ENCODE measurements at places on chromosomes 1 and 21. TPM values are rescaled to one million over a fixed set of nuclear protein-coding genes. Genes with fewer than 3 reads are reported as not detected.

GRCh38 chr1:197944485-197944884, 27.3 kb downstream of the LHX9 start:
- DNase-seq: no peak

DNA sequence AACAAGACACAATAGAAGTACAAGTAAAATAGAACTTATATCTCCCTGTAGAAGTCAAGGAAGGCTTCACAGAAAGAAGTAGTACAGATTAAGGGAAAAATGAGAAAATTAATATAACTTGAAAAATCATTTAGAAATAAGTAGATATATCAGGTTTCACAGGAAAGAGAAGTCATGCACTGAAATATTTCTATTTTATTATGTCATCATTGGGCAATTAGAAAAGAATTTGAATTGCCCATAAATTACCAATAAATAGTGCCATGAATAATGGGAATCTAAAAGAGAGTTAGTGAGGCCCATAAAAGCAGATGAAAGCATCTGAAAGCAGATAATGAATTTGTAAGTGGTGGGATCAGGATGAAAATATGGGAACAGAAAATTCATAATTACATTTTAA, 1597.8 kb downstream of the PLA2G4A start:
- no peak for DNase-seq

DNA sequence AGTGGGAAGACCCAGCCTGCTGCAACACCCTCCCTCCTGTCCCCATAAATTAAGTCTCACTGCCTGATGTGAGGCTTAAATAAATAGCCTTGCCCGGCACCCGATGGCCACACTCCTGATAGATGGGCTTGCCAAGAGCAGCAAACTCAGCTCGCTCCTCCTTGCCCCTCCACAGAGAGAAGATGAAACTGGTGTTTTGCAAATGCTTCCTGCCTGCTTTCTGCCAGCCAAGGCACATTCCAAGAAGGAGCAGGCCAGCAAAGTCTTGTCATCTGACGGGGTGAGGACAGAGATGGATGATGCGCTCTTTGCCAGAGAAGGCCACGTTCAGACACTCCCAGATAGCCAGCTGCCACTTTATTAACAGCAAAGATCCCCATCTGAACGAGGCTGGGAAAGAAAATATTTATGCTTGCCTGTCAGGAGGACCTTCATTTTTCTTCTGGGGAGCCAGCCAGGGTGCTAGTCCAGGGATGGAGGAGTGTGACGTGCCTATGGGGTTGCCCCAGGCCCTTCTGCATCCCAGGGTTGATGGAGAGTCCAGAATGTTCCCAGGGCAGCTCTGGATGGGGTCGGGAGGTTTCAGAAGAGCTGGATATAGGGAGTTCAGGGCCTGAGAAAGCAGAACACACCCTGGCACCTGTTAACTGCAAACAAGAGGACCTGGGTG, 265.4 kb downstream of the FOXD2 start:
- no peak for DNase-seq

Gene CYP4Z1
- 0.25 TPM for polyA plus RNA-seq

DNA sequence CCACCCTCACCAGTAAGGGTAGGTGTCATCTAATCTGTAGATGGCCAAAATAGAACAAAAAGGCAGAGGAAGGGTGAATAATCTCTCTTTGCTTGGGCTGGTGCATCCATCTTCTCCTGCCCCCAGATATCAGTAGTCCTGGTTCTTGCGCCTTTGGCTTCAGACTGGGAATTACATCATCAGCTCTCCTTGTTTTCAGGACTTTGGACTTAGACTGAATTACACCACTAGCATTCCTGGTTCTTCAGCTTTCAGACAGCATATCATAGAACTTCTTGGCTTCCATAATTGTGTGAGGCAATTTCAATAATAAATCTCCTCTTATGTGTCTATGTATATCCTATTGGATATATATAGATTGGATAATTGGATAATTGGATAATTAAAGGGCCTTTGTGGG, 403.0 kb upstream of the USP24 start:
- DNase-seq: no peak

- DNase-seq: no peak
Measured at GRCh38 chr1:113905435-113905861, 322 bp downstream of the DCLRE1B start.
